ENCODE measurements at places on chromosomes 16 and 17. TPM values are rescaled to one million over a fixed set of nuclear protein-coding genes. Genes with fewer than 3 reads are reported as not detected.

The SCGB1C2 gene
- total RNA-seq, result not detected

The UTP4 gene
- total RNA-seq, result 72.3 TPM

The C1QTNF8 gene
- not detected for total RNA-seq

The OR3A3 gene
- total RNA-seq, result not detected

The SPATA32 gene
- total RNA-seq, result not detected
